ENCODE measurements at places on chromosomes 5 and 9.

GRCh38 chr5:138360941-138361452, 8.5 kb downstream of the KDM3B start:
- no peak for DNase-seq

DNA sequence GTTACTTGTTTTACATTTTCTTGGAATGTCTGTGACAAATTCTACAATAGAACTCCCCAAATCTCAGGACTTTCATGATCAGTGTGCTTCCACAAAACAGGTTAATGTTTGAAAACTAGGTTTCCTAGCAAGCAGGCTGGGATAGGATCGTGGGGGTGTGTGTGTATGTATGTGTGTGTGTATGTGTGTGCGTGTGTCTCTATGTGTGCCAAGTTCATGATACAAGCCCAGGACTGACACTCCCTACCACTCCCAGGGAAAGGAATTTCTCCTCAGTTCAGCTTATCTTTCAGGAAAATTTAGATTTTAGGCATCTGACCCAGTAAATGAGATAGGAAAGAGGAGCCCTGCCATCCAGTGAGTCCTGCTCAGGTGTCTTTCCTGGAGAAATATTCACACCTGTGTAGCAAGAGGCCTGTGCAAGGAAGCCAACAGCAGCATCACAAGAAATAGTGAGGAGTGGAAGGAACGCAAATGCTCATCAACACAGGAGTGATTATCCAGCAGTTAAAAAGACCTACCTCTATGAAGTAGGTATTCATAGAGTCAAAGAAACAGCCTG, 13.8 kb upstream of the ABLIM3 start:
- no peak for DNase-seq

DNA sequence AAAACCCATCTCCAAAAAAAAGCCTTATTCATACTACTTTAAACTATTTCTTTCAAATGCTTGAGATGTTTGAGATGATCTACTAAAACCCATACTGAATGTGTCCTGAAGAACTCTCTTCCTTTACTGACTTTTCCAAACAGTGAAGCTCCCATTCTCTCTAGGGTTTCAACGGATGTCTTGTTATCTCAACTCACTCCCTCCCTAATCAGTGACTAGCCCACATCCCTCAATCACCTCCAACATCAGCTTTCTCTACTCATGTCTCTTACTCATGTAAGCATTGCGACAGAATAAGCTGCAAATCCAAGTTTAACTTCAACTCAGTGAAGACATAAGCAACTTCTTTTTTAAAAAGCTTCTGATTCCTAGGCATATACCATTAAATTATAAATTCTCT, 42.1 kb downstream of the WDR41 start:
- no peak for DNase-seq

- DNase-seq = no peak
These were observed 28.2 kb downstream of the MTAP start for GRCh38 chr9:21830589-21830988.

- DNase-seq = no peak
These were observed 115.0 kb downstream of the NFIB start for GRCh38 chr9:14198841-14199455.

GRCh38 chr5:97918620-97919019, 735.6 kb upstream of the RIOK2 start:
- no peak for DNase-seq

- DNase-seq = peak; percentile 50
These were observed 1.2 kb downstream of the ROR2 start for GRCh38 chr9:91948597-91949391.

GRCh38 chr5:122311497-122311960, 508 bp upstream of the SNCAIP start:
- DNase-seq = no peak

GRCh38 chr9:96612966-96613589, 6.6 kb downstream of the CDC14B start:
- no peak for DNase-seq

DNA sequence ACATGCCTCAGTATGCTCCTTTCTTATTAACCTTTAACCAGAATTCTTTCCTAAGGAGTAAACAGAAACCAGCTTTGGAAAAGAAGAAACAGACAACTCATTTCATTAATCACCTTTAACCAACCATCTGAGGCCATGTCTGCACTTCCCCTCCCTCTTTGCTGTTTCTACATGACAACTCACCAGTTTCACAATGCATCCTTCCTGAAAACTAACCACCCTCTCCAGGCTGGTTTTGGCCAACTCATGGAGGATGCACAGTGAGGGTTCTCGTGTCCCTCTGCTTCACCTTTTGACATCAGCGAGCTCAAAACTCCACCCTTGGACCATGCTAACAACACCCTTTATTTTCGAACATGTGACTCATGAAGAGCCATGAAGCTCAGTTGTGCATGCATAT, 244.1 kb downstream of the ELAVL2 start:
- no peak for DNase-seq

GRCh38 chr5:39716532-39717028, 291.8 kb upstream of the DAB2 start:
- peak; percentile 35 for DNase-seq

- no peak for DNase-seq
These were observed 37.7 kb upstream of the MRPS30 start for GRCh38 chr5:44770780-44771717.

DNA sequence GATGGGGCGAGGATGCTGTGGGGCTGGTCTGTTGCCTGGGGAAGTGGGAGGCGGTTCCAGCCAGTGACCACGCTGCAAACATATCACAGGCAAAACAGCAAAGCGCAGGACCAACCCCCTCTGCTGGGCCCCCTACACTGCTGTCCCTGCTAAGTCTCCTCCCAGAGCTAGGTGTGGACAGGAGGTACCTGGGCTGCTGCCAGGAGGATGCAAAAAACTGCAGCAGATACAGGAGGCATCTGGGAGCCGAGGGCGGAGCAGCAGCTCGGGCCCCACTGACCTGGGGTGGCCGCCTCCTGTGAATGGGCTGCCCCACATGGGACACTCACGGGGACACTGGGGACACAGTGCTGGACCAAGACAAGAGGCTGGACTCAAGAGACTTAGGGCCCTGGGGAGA, 48.0 kb upstream of the PHYKPL start:
- no peak for DNase-seq

GRCh38 chr5:109388407-109388806, 21.4 kb downstream of the PJA2 start:
- no peak for DNase-seq

- no peak for DNase-seq
These were observed 454.1 kb downstream of the EFNA5 start for GRCh38 chr5:107216587-107216986.

DNA sequence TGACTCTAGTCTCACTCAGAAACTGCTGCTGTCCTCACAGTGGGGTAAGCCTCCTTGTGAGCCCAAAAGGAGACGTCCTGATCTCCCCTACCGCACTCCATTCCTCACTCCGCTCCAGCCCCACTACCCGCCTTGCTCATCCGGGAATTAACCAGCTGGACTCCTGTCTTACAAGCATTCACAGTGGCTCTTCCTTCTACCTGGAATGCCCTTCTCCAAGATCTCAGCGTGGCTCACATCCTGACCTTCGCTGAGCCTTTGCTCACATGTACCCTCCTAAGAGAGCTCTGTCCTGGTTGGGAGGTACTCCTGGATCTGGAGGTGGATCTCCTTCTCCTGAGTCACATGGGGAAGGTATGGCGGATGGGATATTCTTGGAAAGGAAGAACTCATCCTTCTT, 10.7 kb upstream of the KLF9 start:
- no peak for DNase-seq

- no peak for DNase-seq
These were observed 8.8 kb downstream of the KCNV2 start for GRCh38 chr9:2725898-2726649.

DNA sequence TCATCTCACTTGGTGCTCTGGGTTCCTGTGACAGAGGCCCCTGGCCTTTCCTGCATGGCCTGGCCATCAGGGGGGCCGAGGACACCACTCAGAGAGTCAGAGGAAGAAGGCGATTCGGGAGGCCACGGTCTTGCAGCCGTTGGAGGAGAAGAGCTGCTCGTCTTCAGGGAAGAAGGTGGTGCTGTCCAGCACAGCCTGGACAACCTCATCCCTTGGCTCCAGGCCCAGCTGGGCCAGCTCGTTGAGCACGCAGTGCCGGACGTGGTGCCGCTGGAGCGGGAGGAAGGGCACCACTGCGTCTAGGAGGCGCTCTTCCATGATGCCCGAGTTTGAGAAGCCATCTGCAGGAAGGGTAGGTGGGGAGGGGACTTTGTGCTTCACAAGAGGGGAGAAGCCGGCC, 3.2 kb downstream of the TOR2A start:
- no peak for DNase-seq

- no peak for DNase-seq
These were observed 364.0 kb downstream of the ARHGEF28 start for GRCh38 chr5:73989956-73990355.

GRCh38 chr5:119036101-119036762, 34.7 kb upstream of the DMXL1 start:
- no peak for DNase-seq

GRCh38 chr9:37221489-37222106, 101.2 kb downstream of the ZCCHC7 start:
- DNase-seq = no peak

DNA sequence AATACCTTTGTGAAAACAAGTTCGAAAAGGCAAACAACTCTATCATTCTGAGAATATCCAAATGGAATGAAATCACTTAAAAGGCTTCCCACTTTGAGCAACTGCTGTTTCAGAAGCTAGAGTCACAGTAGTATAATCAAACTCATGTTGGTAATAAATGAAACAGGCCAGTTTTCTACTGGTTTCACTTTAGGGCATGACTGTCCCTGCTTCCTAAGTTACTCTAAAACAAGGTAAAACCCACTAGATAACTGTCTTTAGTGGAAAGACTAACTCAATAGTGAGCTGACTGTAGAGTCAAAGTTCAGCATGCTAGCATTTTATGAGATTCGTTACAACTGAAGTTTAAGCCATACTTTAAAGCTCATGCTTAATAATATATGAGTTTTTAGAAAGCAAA, 6.0 kb downstream of the CDC26 start:
- DNase-seq = no peak

GRCh38 chr5:181170996-181171395, 23.6 kb downstream of the OR2V2 start:
- no peak for DNase-seq

DNA sequence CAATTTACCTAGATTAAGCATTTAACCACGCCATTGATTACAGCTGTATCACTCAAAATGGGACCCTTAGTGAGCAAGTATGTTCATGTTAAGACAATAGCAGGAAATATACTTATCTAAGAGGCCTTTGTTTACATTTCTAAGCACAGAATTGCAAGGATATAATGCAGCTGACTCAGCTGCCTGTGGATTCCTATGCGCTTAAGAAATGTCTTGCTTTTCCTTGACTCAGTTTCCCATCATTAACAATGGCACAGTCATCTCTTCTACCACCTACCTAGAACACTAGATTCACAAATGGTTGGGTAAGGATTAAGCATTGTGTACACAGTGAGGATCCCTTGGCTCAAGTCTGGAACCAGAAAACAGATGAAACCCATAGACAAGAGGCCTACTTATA, 163.8 kb downstream of the TSSK1B start:
- DNase-seq = no peak

DNA sequence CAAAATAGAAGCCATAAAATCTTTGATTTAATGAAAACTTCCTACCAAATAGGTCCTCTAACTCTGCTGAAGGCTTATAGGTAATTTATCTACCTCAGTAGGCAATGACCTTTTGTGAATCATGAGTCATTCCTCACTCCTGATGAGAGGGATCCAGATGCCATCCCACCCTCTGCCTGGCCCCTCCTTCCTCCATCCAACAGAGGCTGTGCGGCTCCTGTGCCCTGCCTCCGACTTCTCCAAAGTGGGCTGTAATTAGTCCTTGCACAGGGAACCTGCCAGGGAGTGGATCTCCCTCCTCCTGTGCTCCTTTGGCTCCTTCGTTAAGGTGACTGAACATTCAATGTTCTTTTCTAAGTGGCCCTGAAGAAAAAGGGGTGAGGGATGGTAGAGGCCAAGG, 213.9 kb upstream of the TBCA start:
- DNase-seq = no peak

- DNase-seq = no peak
These were observed 258.6 kb downstream of the CRB2 start for GRCh38 chr9:123614306-123615263.

DNA sequence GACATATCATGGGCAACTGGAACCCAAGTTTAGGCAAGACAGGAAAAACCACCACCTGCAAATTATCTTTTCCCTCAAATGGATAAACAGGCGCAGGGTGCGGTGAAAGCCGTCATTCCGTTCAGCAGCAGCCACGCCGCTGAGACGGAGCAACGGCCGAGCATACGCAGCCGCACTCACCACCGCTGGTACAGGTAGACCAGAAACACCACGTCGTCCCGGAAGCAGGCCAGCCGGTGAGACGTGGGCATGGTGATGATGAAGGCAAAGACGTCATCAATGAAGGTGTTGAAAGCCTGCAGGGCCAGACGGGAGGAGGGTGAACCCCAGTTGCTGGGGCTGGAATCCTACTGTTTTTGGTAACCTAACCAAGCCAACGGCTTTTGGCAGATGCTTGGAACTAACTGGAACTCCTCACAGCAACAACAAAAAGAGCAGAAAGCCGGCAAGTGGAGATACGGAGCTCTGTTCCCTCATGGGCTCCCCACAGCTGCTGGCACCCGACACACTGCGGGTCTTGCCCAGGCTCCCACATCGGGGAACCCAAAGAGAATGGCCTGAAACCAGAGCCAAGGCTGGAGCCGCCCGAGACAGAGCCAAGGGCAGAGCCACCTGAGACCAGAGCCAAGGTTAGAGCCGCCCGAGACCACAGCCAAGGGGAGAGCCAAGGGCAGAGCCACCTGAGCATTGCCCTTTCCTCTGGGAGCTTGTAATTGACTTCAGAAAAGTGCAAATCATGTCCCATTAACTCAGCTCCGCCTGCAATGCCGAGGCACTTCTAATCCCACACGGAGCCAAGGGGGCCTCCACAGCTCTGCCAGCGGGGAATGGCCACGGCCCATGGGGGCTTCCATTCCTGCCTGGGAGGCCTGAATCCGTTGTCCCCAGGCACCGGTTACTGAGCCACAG, 24.2 kb downstream of the CLPTM1L start:
- no peak for DNase-seq

DNA sequence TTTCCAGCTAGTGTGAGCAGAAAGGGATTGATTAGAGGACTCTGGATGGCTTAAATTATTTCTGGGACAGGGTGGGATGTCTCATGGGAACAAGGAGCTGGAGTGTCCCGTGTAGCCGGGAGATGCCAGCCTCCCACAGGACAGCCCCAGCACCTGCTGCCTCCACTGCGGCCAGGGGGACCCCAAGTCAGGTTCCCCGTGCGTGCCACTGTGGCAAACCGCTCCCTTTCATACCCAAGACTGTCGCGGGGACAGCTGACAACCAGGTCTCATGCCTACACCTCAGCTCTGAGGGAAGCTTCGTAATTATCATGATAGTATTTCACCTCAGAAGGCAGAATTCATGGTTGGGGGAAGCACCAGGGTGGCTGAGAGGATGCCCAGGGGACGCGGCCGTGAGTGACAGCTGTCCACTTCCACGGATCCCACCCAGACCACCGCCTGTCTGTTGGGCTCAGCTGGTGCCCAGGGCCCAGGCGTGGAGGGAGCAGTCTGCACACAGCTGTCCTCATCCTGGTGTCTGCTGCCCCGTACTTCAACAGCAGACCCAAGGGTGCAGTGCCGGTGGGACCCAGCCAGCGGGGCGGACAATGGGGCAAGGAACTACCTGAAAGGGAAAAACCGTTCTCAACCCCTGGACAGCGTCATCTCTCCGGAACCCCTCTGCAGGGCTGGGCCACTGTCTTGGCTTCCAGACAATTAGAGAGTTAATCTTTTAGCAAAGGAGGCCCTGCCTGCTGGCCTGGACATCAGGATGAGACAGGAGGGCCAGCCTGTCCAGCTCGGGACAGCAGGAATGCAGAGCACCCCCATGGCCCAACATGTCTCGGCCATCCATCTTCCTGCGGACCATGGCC, 166.9 kb downstream of the OLFM1 start:
- no peak for DNase-seq

- peak; percentile 72 for DNase-seq
These were observed 22.5 kb upstream of the NINJ1 start for GRCh38 chr9:93156475-93157008.

Measured in activated CD4-positive, alpha-beta memory T cell treated with anti-CD3 and anti-CD28 coated beads, Interleukin-2, amount 10 ng/mL, durations not matched to agents 7 days and 5 days (primary cell).